Stimulated activated CD4-positive, alpha-beta T cell treated with anti-CD3 and anti-CD28 coated beads, Interleukin-4, amount 100 ng/mL, for 1 hour (primary cell): ENCODE measurements at places on chromosomes 12 and 14.

- DNase-seq: no peak
These were observed 4.5 kb downstream of the ITPR2 start for GRCh38 chr12:26828280-26829073.

DNA sequence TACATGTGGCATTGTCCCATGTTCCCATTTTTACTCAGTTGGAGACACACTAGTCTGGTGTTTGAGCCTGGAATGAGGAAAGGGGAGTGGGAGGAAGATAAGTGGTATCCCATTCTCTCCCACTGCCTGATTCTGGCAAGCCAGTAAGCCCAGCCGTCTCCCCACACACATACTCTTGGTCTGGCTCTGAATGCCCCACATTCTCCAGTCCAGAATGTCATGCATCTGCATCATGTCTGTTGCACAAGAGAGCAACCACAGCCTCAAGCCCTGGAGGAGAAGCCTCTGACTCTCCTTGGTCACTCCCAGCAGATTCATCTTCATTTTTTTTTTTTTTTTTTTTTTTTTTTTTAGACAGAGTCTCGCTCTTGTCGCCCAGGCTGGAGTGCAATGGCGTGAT lies 48.0 kb downstream of the DRAM1 start:
- DNase-seq: no peak

- DNase-seq: no peak
These were observed 36.2 kb downstream of the VDR start for GRCh38 chr12:47868552-47869031.

GRCh38 chr14:52219488-52220084 lies 47.9 kb upstream of the PTGDR start:
- no peak for DNase-seq

DNA sequence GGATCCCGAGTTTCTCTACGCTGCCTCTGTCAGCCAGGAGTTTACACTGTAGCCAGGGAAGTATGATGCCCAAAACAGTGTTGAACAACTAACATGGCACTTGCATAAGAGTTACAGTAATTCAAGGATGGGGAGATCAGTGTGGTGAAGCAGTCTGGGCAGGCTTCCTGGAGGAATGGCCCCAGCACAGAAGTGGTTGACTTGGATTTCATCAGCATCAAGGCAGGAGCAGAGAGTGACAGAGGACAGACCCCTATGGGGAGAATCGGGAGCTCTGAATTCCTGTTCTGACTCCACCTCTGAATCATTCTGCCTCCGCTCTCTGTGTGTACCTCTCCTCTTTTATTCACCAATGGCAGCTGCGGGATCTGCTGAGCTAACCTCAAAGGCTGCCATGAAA lies 124.5 kb downstream of the KCNA5 start:
- DNase-seq: no peak
